PC-9 (cell line): ENCODE measurements at places on chromosomes 4 and X.

DNA sequence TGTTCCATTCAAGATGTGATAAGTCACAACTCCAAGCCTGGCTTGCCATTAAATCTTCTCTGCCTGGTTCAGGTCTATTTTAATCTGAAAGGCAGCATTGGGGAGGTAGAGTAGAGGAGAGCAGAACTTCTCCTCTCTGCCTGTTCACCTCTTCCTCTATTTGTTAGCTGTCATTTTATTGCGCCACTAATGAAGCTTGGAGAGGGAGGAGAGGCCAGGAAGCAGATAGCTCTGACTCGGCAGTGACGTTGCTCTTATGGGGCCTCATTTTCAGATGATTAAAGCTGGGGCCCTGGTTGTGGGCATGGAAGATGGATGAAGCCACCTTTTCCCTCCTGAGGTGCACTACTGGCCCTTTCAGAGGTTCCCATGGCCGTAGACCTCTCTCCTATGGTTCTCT lies 207.3 kb downstream of the MID1IP1 start:
- no peak for DNase-seq

GRCh38 chrX:30865015-30865414 lies 24.0 kb downstream of the TAB3 start:
- no peak for DNase-seq

- DNase-seq: no peak
Observed at GRCh38 chr4:153809916-153810810, 21.3 kb upstream of the SFRP2 start.

DNA sequence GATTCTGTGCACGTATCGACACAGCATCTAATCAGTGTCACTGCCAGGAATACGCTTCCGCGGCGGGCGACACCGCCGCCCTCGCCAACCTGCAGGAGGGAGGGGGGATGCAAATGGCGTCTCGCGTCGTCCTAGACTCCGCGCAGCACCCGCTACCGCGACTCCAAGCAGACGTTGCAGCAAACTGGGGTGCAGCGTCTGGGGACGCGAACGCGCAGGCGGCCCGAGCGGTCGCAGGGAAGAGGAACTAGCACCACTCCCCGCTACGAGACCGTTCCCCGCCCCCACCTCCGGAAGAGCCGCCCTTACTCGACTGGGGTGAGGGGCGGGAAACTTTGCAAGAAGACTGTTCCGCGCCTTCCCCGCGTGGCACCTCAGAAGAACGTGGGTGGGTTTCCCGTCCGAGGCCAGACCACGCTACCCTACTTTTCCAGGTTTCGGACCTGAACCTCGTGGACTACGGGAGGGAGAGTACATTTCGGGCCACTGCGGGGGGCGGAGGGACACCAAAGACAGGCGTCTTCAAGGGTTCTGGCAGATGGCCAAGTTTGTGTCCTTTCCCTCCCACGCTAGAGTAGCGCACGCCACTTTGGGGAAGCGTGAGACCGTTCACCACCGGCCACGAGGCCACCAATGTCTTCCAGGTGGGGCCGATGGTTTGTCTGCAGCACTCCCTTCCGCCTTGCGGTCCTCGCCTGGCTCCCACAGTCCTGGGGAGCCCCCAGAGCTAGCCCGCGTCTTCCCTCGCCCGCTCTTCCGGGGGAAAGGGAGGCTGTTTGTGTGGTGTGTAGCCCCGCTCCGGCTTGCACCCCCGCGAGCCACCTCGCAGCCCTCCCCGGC lies 78.0 kb upstream of the BCOR start:
- DNase-seq: no peak

- DNase-seq: no peak
Observed at GRCh38 chr4:128832243-128832625, 22.7 kb downstream of the JADE1 start.

GRCh38 chrX:38664285-38664684 lies 102.9 kb downstream of the TSPAN7 start:
- no peak for DNase-seq

DNA sequence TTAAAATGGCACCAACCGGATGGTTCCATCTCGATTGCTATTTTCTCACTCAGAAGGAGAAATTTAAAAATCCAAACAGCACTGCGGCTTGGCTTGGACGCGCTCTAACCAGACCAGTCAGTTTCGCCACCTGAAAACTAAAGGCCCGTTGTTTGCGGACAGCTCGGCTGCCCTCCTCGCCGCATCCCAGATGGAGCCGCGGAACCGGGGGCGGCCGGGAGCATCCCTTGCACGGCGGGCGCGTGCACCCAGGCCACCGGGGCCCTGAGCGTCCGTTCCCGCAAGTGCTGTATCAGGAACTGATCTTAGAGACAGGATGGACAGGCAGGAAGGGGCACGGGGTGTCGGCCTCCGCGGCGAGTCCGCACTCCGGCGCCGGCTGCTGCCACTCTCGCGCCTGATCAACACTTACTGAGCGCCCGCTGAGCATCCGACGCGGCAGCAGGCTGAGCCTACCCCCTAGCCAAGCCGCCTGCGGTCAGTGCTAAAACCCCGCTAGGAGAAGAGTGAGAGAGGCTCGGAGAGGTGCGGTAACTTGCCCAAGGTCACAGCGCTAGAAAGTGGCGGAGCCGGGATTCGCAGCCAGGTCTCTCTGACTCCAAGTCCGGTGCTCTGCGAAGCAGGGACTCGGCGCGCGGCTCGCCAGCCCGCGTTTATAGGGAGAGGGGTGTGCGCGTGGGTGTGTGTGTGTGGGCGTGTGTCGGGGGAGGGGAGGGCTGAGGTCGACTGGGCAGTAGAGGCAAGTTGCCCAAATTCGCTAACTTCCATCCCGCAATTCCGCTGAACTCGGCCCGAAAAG lies at the start of gene CITED1:
Gene CITED1 (minus strand): TSS at position 629 of the 799 bp plus-strand sequence. CDS start 3,045 bp downstream, outside the sequence.
- no peak for DNase-seq

GRCh38 chrX:134460862-134461220 lies 876 bp downstream of the HPRT1 start:
- no peak for DNase-seq

- DNase-seq: peak; percentile 97
Observed at GRCh38 chrX:56995271-56995994, at the start of gene SPIN3. Gene SPIN3 (minus strand): TSS chrX:56995541. CDS start chrX:56994947, 594 bp downstream.

DNA sequence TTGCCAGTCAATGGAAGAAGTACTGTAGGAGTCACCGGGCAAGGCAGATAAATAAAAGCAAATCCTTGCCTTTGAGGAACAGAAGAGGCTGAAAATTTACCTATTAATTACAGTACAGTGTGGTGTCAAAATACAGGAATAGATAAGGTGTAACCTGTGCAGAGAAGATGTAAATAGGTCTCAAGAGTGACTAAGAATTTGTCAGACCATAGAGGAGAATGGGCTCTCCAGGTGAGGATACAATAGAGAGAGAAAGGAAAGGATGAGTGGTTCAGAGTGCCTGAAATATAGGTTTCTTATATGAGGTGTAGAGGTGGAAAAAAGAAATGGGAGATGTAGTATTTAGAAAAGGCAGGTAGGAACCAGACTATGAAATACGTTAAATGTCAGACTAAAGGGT lies 801 bp upstream of the ZC4H2 start:
- DNase-seq: no peak

DNA sequence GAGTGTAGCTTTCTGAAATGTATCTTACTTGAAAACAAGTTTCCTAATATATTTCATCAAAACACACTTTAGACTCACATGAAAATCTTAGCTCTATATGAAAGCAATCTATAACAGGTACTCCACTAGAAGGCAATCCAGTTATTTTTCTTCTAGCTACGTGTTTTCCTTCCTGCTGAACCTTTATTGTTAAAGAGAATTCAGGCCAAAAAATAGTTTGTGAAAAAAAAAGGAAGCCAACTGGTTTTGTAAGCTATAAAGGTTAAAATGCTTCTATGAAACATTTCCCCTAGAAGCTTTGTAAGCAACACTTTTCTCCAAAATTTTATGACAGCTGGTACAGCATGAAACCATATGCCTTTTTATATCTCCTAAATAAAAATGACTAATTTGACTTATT lies 304.7 kb upstream of the DIAPH2 start:
- no peak for DNase-seq

- DNase-seq: no peak
Observed at GRCh38 chr4:32117693-32118092, 1397.5 kb downstream of the PCDH7 start.

DNA sequence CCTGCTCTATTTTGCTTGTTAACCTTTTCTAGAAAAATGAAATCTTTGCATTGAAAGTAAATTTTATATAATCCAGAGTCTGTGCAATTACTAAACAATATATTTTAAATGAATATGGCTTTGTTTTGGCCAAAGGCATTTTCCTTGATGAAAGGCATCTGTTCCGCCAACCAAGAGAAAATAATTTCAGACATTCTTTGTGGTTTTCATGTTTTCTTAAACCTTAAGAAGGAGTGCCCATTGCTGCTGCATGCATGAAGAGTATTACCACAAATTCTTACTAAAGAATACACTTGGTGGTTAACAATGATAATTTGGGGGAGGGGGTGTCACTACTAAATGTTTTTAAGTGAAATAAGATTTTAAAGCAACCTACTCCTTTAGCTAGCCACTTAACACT lies 2.7 kb upstream of the PDGFC start:
- no peak for DNase-seq

- DNase-seq: no peak
Observed at GRCh38 chr4:39102297-39102696, 40.3 kb downstream of the KLHL5 start.

DNA sequence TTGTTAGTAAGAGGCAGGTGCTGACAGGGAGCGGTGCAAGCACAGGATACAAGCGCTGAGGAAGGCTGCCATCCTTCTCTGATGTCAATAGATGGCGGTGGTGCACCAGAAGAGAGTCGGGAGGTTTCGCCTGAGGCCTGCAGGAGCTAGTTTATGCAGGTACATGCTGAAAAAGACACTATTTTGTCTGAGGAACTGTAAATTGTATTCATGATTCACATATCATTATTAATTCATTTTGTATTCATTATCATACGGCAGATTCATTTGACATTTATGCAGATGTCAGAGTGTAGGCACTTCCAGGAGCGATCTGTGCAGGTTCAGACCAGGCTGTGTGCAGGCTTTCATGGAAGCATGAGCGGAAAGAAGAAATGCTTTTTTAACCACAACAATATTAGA lies 824.0 kb downstream of the STIM2 start:
- no peak for DNase-seq

GRCh38 chrX:769796-770195 lies 139.2 kb downstream of the SHOX start:
- DNase-seq: no peak

GRCh38 chr4:108850219-108850649 lies 87.4 kb upstream of the ETNPPL start:
- no peak for DNase-seq

DNA sequence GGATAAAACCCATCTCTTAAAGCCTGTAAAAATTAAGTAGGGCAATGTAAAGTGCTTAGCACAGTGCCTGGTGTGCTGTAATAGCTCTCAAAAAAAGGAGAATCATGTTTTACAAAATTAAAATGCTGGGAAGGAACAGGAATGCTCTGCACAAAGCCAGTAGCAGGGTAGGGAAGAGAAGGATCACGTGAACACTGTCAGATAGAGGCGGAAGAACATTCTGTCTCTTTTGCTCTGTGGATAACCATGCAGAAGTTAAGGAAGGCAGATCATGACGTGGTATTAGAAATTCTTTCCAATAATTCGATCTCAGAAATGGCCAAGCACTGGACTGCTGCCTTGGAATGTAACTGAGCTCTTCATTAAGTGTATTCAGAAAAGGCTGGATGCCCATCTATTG lies 136.2 kb upstream of the PDLIM3 start:
- DNase-seq: no peak

GRCh38 chr4:1315306-1315705 lies 25.6 kb downstream of the MAEA start:
- DNase-seq: no peak

DNA sequence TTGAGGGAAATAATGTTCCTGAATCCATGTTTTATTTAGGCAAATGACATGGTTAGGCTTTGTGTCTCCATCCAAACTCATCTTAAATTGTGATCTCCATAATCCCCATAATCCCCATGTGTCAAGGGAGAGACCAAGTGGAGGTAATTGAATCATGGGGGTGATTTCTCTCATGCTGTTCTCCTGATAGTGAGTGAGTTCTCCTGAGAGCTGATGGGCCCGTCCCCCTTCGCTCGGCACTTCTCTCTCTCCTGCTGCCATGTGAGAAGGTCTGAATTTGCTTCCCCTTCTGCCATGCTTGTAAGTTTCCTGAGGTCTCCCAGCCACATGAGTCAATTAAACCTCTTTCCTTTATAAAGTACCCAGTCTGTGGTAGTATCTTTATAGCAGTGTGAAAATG lies 563.0 kb upstream of the NR3C2 start:
- no peak for DNase-seq

- no peak for DNase-seq
Observed at GRCh38 chr4:101953949-101954348, 163.4 kb downstream of the BANK1 start.

- no peak for DNase-seq
Observed at GRCh38 chr4:114043116-114043515, 63.7 kb upstream of the ARSJ start.

DNA sequence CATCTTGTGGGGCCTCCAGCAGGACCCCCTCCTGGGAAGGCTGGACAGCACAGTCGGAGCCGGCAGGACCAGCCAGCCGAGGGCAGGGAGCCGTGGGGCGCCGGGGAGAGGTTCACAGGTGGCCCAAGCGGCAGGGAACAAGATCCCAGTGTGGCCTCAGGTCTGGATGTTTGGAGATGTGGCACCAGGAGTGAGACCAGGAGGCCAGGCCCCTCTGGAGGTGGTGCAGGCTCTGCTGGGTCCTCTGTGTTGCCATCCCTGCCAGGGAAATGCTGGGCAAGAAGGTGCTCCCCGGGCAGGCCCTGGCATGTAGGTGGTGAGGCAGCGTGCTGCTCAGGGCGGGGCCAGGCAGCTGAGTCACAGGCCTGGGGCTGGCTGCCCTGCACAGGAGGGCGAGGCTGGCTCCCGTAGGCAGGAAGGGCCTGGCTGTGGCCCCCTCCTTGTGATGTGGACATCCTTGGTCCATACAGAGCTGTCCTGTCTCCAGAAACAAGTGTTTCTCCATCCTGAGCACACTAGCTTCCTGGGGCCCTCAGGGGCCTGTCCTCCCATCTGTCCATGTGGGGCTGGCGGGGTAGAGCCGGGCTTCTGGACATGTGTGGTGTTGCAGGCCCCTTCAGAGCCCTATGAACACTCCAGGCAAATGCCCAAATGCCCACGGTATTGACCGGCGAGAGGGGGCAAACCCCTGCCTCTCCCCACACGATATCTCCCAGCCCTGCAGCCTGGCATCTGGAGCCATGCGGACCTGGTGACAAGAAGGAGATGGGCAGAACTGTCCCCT lies 4.8 kb upstream of the HGFAC start:
- peak; percentile 90 for DNase-seq

- no peak for DNase-seq
Observed at GRCh38 chr4:111027526-111027925, 404.6 kb upstream of the PITX2 start.

GRCh38 chrX:69028006-69028760 lies 137.1 kb downstream of the PJA1 start:
- DNase-seq: no peak

DNA sequence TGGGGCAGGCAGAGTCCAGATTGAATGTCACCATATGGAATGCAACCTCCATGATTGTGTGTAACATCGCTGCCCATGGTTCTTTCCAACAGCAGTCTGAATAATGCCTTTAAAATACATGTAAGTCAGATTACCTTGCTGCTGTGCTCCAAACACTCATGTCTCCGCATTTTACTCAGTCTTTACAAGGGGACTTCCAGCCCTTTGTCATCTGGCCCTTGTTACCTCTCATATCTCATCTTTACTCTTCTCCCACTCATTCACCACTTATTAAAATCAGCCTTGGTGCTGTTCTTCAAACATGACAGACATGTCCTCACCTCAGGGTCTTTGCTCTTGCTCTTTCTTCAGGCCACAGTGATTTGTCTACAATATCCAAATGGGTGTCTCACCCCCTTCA lies 200.4 kb upstream of the GYPA start:
- DNase-seq: no peak

GRCh38 chr4:149630064-149630463 lies 185.6 kb downstream of the IQCM start:
- DNase-seq: no peak
